ENCODE measurements at places on chromosomes 12 and 14.

GRCh38 chr12:11827091-11828061 is 177.9 kb downstream of the ETV6 start:
- DNase-seq, result no peak

DNA sequence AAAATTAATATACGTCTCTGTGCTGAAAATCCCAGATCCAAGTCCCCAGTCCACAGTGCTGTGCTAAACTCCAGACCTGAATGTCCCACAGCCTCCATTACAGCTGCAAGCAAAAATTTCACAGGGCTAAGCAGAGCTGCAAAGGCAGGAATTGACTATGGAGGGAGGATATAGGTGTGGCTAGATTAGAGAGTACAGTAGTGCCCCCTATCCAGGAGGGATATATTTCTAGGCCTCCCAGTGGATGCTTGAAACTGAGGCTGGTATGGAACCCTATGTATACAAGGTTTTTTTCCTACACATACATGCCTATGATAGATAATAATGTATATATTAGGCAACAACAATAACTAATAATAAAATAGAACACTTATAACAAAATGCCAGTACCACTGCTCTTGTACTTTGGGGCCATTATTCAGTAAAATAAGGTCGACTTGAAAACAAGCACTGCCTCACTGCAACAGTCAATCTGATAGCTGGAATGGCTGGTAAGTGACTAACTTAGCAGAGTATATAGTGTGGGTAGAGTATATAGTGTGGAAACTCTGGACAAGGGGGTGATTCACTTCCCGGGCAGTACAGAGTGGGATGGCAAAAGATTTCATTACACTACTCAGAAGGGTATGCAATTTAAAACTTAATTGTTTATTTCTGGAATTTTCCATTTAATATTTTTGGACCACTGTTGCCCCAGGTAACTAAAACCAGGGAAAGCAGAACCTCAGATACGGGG is 82.7 kb downstream of the C14orf132 start:
- DNase-seq, result no peak

DNA sequence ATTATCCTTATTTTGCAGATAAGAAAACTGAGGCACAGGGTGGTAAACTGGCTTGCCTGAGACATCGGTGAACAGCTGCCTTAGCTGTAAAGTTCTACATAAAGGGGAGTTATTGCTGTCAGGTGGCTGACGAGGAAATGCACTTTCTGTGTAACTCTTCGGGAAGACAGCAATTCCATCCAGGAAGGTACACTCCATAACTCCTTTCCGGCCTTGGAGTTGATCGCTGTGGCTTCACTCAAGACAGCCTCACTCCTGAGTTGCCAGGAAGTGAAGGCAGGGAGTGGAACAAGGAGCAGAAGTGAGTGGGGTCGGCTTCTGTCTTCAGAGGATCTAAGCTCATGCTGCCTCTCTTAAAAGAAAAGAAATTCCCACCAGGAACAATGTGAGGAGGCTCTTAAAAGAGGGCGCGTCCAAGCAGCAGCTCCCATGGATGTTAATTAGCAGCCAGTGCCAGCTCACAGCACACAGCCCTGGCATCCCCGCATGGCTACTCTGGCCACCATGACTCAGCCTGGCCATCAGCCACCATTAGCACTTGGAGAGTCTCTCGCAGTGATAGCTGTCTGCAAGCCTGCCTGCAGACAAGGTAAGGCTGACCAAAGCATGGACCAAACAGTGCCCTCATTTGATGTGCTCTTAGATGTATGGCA is 60.3 kb downstream of the NUAK1 start:
- no peak for DNase-seq

GRCh38 chr12:122982963-122983788 is 2.7 kb downstream of the ARL6IP4 start:
- DNase-seq, result no peak

DNA sequence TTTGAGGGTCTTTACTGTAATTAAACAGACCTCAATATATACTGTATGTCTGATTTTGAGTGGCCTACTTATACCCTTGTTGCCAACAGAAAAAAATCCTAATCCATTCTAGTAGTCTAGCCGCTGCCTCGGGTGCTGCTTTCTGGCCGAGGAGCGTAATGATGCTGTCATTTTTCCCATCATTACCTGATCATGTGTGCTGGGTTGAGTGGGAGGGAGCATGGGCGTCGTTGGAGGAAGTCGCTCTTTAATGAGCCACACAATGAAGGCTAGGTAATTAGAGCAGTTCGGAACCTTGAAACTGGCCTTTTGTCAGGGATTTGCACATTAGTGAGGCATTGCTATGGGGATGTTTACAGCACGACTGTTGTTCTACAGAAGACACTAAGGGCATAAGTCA is 76.1 kb upstream of the RFX4 start:
- no peak for DNase-seq

Data from stimulated activated CD4-positive, alpha-beta T cell treated with anti-CD3 and anti-CD28 coated beads, Interleukin-1b, Interleukin-23, amount 100 ng/mL, for 48 hours (primary cell).